Activated CD4-positive, alpha-beta T cell treated with anti-CD3 and anti-CD28 coated beads for 48 hours (primary cell): ENCODE measurements at places on chromosomes 7 and 10.

DNA sequence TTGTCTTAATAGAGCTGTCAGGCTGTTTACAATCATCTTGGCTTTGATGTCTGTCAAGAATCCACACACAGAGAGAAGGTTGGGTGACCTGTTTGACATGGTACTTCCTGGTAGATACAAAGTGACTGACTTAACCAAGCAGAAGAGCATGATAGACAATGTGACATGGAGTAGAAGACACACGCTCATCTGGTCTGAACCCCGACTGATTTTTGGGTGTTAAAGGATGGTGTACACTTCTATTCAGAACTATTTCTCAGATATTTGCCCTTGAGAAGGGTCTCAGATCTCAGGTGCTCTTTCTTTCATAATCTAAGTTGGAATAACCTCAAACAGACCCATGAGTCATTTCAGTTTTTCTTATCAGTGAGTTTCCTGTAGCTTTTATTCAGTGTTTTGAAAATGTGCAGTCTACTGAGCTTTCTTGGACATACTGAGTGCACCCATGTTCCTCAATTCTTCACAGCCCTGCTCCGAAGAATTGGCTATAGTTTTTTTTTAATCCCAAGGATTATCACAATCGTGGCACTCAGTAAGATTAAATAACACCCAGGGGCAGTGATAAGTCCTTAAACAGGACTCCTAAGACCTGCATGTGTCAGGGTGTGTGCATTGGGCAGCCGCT is 46.4 kb upstream of the NXPH1 start:
- no peak for DNase-seq

- no peak for DNase-seq
Measured at GRCh38 chr7:140671966-140672365, 779 bp upstream of the ADCK2 start.

GRCh38 chr10:97196223-97197029 is 10.7 kb upstream of the SLIT1 start:
- DNase-seq, result peak; percentile 72

GRCh38 chr10:106960812-106961211 is 203.7 kb downstream of the SORCS1 start:
- no peak for DNase-seq

DNA sequence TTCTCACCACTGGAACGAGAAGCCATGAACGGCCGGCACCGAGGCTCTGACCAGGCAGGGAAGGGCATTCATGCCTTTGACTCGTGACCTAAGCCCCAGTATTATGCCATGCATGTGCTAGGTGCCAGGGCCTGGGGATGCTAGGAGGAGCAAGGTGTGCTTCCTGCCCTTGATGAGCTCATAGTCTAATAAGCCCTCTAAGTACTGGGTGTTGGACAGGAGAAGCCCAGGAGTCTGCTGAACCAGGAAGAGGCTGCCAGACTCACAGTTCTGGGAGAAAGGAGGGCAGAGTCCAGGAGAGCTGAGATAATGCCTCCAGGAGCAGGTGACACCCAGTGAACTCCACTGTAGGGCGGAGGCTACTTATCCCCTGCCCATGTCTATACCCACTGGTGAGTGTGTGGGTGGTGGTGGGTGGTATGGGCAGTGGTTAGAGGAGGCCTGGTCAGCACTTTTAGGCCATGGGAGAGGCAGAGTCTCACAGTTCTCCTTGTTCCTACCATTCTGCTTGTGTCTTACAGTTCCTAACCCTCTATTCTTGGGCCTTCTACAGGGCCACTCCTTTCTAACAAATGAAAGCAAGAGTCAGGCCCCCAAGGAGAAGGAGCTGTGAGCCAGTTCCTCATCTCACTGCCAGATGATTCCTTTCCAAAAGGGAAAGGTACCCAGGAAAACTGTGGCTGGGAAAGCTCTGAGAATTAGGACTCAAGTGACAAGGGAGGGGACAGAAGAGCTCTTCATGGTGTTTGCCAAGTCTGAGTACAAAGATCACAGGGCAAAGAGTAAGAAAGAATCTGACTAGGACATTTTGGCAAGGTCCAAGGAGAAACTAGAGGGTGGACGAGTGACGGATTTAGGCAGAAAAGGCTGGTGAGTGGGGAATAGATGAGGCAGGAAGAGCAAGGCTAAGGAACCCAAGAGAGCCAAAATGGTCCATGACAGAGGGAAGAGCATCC is 3.6 kb upstream of the MXI1 start:
- DNase-seq, result no peak

DNA sequence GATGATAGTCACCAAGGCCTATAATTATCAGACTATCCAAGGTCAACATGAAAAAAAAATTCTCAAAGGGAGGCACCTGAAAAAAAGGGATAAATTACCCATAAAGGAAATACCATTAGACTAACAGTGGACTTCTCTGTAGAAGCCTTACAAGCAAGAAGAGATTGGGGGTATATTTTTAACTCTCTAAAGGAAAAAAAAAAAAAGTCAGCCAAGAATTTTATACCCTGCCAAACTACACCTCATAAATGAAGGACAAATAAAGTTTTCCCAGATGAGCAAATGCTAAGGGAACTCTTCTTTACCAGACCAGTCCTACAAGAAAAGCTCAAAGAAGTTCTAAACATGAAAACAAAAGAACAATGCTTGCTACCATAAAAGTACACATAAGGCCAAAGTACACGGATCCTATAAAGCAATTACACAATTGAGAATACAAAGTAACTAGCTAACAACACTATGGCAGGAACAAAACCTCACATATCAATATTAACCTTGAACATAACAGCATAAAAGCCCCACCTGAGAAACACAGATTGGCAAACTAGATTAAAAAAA is 263.1 kb downstream of the RNLS start:
- DNase-seq, result no peak

GRCh38 chr10:117933036-117933435 is 113.7 kb downstream of the RAB11FIP2 start:
- no peak for DNase-seq

DNA sequence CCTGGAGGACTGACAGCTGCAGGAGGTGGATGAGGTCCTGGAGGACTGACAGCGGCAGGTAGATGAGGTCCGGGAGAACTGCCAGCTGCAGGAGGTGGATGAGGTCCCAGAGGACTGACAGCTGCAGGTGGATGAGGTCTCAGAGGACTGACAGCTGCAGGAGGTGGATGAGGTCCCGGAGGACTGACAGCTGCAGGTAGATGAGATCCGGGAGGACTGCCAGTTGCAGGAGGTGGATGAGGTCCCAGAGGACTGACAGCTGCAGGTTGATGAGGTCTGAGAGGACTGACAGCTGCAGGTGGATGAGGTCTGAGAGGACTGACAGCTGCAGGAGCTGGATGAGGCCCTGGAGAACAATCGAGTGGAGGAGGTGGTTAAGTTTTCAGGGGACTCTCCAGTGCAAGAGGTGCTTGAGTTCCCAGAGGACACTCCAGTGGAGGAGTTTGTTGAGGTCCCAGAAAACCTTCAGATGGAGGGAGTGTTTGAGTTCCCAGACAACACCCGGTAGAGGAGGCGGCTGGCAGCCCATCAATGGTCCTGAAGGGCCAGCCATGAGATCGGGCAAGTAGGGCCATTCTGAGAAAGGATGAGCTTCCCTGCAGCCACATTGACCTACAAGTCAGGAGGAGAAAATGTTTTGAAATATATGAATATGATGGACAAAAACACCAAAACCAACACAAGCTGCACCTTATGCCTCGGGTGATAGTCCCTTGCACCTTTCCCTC is 4.7 kb upstream of the EIF5AL1 start:
- no peak for DNase-seq

- DNase-seq, result no peak
Measured at GRCh38 chr10:88931548-88931947, 21.0 kb downstream of the ACTA2 start.

- no peak for DNase-seq
Measured at GRCh38 chr10:73410897-73411296, 3.0 kb downstream of the ANXA7 start.

- no peak for DNase-seq
Measured at GRCh38 chr10:74753442-74754211, 72.8 kb upstream of the KAT6B start.

GRCh38 chr7:37538945-37539344 is 90.3 kb upstream of the ELMO1 start:
- no peak for DNase-seq

DNA sequence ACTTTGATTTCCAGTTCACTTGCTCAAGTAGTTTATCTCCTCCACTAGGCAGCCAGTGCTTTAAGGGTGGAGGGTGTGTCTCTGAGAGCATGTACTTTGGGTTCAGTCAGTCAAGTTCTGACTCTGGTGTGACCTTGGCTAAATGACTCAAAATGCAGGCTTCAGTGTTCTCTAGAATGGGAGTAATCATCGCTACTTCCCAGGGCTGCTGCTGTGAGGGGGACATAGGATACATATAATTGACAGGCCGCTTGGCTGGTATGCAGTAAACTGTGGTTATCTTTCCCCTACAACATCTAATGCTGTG is 3.5 kb downstream of the PTPRE start:
- no peak for DNase-seq

- DNase-seq, result peak; percentile 58
Measured at GRCh38 chr10:16520900-16521299, 779 bp downstream of the C1QL3 start.

- DNase-seq, result no peak
Measured at GRCh38 chr7:128743112-128743772, 4.1 kb downstream of the CALU start.

DNA sequence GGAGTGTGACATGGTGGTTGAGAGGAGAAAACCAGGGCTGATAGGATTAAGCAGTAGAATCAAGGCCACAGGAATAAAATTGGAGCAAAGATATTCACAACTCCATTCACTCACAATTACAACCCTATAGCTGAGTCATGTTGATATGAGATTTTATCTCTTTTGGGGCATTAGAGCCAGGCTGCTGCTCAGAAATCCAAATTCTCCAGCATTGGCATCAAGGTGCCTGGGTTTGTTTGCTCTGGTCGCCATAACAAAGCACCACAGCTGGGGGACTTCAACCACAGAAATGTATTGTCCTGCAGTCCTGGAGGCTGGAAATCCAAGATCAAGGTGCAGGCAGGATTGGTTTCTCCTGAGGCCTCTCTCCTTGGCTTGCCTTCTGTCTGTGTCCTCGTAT is 52.5 kb upstream of the GRB10 start:
- no peak for DNase-seq

GRCh38 chr7:1659696-1660095 is 10.4 kb upstream of the ELFN1 start:
- DNase-seq, result no peak

DNA sequence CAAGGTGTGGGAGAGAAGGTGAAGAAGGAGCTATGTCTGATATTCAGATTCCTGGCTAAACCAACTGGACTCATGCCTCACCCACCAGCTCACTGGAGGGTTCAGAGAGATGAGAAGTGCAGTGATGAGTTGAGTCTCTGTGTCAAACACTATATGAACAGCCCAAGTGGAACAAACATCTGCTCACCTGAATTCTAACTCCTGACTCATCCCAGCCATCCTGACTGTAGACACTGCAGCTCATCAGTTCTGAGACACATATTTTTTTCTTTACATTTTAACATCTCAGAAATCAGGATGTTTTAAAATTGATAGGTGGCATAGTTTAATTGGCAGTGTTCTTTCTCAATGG is 27.3 kb downstream of the GSDME start:
- DNase-seq, result no peak

DNA sequence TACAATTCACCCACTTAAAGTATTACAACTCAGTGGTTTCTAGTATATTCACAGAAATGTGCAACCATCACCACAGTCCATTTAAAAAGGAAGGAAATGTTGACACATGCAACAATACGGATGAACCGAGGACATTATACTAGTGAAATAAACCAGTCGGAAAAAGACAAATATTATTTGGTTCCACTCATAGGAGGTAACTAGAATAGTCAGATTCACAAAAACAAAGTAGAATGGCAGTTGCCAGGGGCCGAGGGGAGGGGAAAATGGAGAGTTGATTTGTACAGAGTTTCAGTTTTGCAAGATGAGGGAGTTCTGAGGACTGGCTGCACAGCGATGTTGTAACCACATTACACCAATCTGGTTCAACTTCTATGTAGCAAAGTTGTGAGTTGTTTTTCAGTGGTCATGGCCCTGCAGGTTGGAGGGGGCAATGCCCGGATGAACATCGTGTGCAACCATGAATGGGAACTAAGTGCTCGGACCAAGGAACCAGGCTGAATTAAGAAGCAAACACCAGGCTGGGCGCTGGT is 17.6 kb upstream of the TNPO3 start:
- peak; percentile 7 for DNase-seq

DNA sequence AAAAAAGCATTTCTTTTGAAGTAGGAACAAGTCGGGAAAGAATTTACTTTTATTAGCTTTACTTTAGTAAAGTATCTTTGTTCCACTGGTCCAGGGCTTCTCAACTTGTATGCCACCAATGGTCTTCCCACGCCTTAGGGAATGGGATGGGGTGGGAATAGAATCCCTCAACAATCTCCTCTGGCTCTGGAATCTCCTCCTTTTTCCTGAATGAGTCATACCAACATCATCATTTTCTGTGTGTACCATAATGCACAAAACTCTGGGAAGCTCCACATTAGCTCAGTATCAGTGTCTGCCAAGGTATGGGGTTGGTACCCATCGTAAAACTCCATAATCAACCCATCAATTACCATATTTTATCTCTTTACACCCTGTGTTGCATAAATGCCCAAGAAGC is 159.4 kb upstream of the BMPER start:
- no peak for DNase-seq

- no peak for DNase-seq
Measured at GRCh38 chr7:96497567-96497966, 175.7 kb upstream of the SLC25A13 start.

DNA sequence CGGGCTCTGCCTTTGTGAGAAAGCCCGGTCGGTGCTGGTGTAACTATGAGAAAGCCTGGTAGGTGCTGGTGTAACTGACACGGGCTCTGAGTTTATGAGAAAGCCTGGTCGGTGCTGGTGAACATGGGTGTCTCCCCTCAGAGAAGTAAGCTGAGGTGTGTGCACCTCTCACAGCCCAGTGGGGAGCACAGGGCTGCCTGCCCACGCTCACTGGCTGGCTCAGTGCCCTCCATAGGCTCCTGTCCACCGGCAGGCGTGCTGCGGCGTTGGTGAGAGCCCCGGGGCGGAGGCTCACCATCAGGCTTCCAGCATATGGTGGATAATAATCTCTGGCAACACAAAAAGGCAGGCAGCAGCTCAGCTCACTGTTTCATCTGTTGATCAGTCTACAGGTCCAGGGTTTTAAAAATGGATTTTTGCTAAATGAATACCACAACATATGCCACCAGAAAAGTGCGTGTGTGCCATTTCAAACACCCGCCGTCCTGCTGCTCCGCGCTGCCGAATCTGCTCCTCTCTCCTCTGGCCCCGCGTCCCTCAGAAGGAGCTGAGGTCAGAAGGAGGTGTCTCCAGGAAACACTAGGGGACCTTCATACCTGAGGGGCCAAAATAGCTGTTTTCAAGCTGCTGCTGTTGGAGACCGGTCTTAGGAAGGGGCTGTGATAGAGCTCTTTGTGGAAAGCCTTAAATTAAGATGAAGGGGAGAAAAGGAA is 365.7 kb downstream of the DNAJB6 start:
- no peak for DNase-seq

DNA sequence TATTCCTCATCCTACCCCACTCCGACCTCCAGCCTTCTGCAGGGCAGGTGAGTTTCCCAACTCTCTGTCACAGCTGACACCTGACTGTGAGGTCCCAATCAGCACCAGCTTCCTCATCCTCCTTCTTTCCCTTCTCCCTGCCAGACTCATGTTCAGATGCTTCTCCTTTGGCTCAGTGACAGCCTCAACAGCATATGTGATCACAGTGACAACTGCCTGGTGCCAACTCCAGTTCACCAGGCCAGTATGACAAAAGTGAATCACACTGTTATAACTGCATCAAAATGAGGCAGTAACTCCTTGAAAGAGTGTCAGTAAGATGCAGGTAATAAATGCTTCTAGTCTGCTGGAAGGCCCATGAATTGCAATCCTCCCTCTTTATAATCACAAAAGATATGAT is 46.8 kb upstream of the NFE2L3 start:
- DNase-seq, result no peak

- no peak for DNase-seq
Measured at GRCh38 chr7:74287303-74288033, 1.7 kb upstream of the CLIP2 start.
